ENCODE measurements at places on chromosomes 11 and 22. TPM values are rescaled to one million over a fixed set of nuclear protein-coding genes. Genes with fewer than 3 reads are reported as not detected.

TRAF6 gene
- polyA plus RNA-seq, result 2.6 TPM

MMP7 gene
- polyA plus RNA-seq, result 0.32 TPM

DSCAML1 gene
- 9.6 TPM for polyA plus RNA-seq

SERPING1 gene
- 43.4 TPM for polyA plus RNA-seq

FOLR1 gene
- polyA plus RNA-seq, result 18.6 TPM

GRK3 gene
- 2.5 TPM for polyA plus RNA-seq

MOGAT2 gene
- polyA plus RNA-seq, result not detected

OR51E2 gene
- 0.12 TPM for polyA plus RNA-seq

RIMBP3B gene
- polyA plus RNA-seq, result 0.34 TPM

OR51I1 gene
- polyA plus RNA-seq, result not detected

CHRDL2 gene
- polyA plus RNA-seq, result 0.76 TPM

C11orf21 gene
- polyA plus RNA-seq, result not detected

RASD2 gene
- 27.4 TPM for polyA plus RNA-seq

ZNF280A gene
- polyA plus RNA-seq, result not detected

HEPN1 gene
- polyA plus RNA-seq, result not detected

ROM1 gene
- polyA plus RNA-seq, result 24.3 TPM

NEFH gene
- polyA plus RNA-seq, result 40.9 TPM

SLC22A12 gene
- not detected for polyA plus RNA-seq

CHRM4 gene
- polyA plus RNA-seq, result 17.8 TPM

SLC5A1 gene
- 3.0 TPM for polyA plus RNA-seq

MISFA gene
- polyA plus RNA-seq, result not detected

OR5D14 gene
- not detected for polyA plus RNA-seq

TNNT3 gene
- 0.58 TPM for polyA plus RNA-seq

CCND1 gene
- polyA plus RNA-seq, result 8.4 TPM

APOL5 gene
- not detected for polyA plus RNA-seq

SHANK2 gene
- polyA plus RNA-seq, result 9.2 TPM

UPK3A gene
- 13.6 TPM for polyA plus RNA-seq

MS4A1 gene
- not detected for polyA plus RNA-seq

USP2 gene
- polyA plus RNA-seq, result 10.1 TPM

PAMR1 gene
- polyA plus RNA-seq, result 17.5 TPM

MRGPRG gene
- polyA plus RNA-seq, result not detected

DNAJB13 gene
- 0.36 TPM for polyA plus RNA-seq

C2CD3 gene
- 47.0 TPM for polyA plus RNA-seq
